ENCODE measurements at places on chromosomes 5 and 9. TPM values are rescaled to one million over a fixed set of nuclear protein-coding genes. Genes with fewer than 3 reads are reported as not detected.
A peak's percentile ranks its signal among the peaks of the same experiment; 100 is the strongest.

- no peak for DNase-seq
- peak overlapping the region; percentile 60 for H3K27ac ChIP-seq
- H3K36me3 ChIP-seq: no peaks in the 10 kb centered on the region
- H3K27me3 ChIP-seq: no peaks in the 10 kb centered on the region
Observed at GRCh38 chr5:173625673-173626504, 9.4 kb upstream of the BOD1 start.

- no peaks in the 10 kb centered on the region for H3K27me3 ChIP-seq
- no peak for DNase-seq
- no peaks in the 10 kb centered on the region for H3K4me1 ChIP-seq
- no peaks in the 10 kb centered on the region for H3K36me3 ChIP-seq
- H3K4me3 ChIP-seq: no peak overlapping the region
- no peak overlapping the region for H3K27ac ChIP-seq
Observed at GRCh38 chr5:113329981-113330380, 104.8 kb downstream of the TSSK1B start.

DNA sequence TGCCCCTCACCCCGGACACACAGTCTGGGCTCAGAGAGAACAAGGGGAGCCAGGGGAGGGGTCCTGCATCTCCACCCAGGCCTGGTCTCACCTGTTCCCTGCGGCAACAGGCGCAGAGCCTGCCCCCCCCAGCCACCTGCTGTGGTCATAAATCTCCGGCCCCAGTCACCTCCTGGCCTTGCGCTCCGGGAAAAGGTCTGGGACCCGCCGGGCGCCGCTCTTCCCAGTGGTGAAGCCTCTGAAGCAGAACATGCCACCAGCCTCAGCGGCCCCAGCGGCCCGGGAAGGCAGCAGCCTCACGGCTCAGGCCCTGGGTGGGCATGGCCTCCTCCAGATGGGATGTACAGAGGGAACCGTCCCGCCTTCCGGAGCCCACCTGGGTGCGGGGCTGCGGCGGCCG lies 20.6 kb downstream of the NOTCH1 start:
- no peak overlapping the region for H3K4me3 ChIP-seq
- H3K4me1 ChIP-seq: peaks cover 63% of the 10 kb centered on the region
- peak; percentile 69 for DNase-seq
- H3K27me3 ChIP-seq: no peaks in the 10 kb centered on the region
- H3K27ac ChIP-seq: peak overlapping the region; percentile 60

DNA sequence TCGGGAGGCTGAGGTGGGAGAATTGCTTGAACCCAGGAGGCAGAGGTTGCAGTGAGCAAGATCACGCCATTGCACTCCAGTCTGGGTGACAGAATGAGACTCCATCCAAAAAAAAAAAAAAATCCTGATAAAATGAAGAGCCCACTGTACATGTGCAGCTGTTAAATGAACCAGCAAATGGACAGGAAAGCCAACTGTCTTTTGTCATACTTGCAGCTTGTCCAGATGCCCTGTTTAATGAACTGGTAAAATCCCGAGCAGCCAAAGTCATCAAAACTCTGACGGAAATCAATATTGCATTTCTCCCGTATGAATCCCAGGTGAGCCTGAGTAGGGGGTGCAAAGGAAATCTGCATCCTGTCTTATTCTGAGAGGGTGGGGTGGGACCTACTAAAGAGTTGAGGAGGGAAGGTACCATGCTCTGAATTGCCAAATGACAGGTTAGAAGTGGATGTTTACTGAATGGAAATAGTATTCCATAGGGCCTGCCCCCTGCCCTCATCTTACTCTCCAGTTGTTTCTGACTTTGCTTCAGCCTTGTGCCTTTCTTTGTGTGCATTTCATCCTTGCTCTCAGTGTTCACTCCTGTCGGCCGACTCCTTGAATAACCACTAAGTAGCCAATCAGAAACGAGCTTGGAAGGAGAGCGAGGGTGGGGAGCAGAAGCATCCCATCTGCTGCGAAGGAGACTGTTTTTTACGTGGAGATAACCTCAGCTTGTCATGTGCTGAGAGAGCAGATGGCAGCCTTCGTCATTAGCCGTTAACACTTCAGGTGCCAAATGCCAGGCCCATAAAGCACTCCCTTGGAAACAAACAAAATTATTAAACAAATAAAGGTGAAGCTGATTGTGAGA lies 45.7 kb upstream of the CFAP157 start:
- no peak for DNase-seq
- H3K36me3 ChIP-seq: no peaks in the 10 kb centered on the region
- no peak overlapping the region for H3K4me3 ChIP-seq
- H3K27ac ChIP-seq: no peak overlapping the region

- no peaks in the 10 kb centered on the region for H3K4me1 ChIP-seq
- no peak overlapping the region for H3K27ac ChIP-seq
- H3K4me3 ChIP-seq: no peak overlapping the region
- no peaks in the 10 kb centered on the region for H3K27me3 ChIP-seq
Observed at GRCh38 chr5:167107684-167108083, 1183.8 kb upstream of the WWC1 start.

GRCh38 chr9:2740616-2741015 lies 23.3 kb downstream of the KCNV2 start:
- H3K4me3 ChIP-seq: no peak overlapping the region
- no peak overlapping the region for H3K27ac ChIP-seq
- no peaks in the 10 kb centered on the region for H3K27me3 ChIP-seq

DNA sequence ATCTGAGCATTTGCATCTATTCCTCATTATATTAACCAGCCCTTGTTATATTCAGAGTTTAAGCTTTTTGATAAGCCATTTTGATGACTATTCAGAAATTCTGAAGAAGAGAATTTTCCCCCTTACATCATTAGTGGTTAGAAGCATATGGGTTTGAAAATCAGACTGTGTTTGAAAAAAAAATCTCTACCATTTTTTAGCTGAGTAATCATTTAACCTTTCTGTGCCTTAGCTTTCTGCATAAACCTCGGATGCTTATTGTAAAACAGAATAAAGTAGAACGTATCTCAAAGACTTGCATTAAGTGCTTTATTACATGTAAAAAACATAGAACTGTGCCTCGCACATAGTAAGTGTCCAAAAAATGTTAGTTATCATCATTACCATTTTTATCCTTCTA lies 278.6 kb downstream of the RFX3 start:
- H3K4me3 ChIP-seq: no peak overlapping the region
- peaks cover 5% of the 10 kb centered on the region for H3K36me3 ChIP-seq
- H3K27me3 ChIP-seq: no peaks in the 10 kb centered on the region

Gene ABL1
- total RNA-seq: 22.8 TPM

Gene CRB2
- not detected for total RNA-seq

Gene GABRA6
- total RNA-seq: not detected

Gene PHAX
- 50.6 TPM for total RNA-seq

Gene ARHGEF28
- 1.2 TPM for total RNA-seq

Gene SPAAR
- 1.8 TPM for total RNA-seq

All from gastrocnemius medialis (tissue), 4 donors.